ENCODE measurements at places on chromosomes 3 and 15.
A peak's percentile ranks its signal among the peaks of the same experiment; 100 is the strongest.

GRCh38 chr3:39376959-39377634 lies 6.1 kb upstream of the SLC25A38 start:
- DNase-seq: no peak
- peak overlapping the region; percentile 43 for H3K27ac ChIP-seq
- no peaks in the 10 kb centered on the region for H3K36me3 ChIP-seq
- H3K27me3 ChIP-seq: peaks cover 3% of the 10 kb centered on the region
- H3K4me1 ChIP-seq: peaks cover 21% of the 10 kb centered on the region

- no peak overlapping the region for H3K27ac ChIP-seq
- peaks cover 23% of the 10 kb centered on the region for H3K36me3 ChIP-seq
- no peak for DNase-seq
These were observed 8.4 kb downstream of the CDAN1 start for GRCh38 chr15:42728560-42728959.

- no peak overlapping the region for H3K27ac ChIP-seq
- H3K4me1 ChIP-seq: no peaks in the 10 kb centered on the region
- peaks cover 3% of the 10 kb centered on the region for H3K36me3 ChIP-seq
- no peaks in the 10 kb centered on the region for H3K27me3 ChIP-seq
- no peak overlapping the region for H3K4me3 ChIP-seq
These were observed 72.8 kb downstream of the POLQ start for GRCh38 chr3:121473001-121473400.

DNA sequence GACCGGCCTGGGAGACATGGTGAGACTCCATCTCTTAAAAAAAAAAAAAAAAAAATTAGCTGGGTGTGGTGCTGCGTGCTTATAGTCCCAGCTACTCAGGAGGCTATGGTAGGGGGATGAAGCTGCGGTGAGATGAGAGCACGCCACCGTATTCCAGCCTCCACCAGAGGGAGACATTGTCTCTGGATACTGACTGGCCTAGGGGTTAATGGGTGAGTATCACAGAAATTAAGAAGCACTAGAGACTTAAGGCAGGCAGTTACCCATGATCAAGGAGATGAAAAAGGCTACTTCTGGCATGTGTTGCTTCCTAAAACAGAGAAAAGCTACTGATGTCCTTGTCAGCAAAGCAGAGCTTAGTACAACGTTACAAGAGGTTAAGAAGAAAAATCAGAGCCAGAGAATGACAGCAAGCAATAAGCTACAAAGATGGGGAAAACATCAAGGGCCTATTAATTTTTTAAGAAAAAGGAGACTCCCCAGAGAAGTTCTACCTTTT lies 8.6 kb downstream of the TFRC start:
- peak; percentile 45 for DNase-seq
- H3K27ac ChIP-seq: no peak overlapping the region
- no peak overlapping the region for H3K4me3 ChIP-seq
- H3K27me3 ChIP-seq: no peaks in the 10 kb centered on the region
- peaks cover 18% of the 10 kb centered on the region for H3K36me3 ChIP-seq

- no peaks in the 10 kb centered on the region for H3K4me1 ChIP-seq
- no peak overlapping the region for H3K27ac ChIP-seq
- H3K36me3 ChIP-seq: peaks cover 15% of the 10 kb centered on the region
- H3K27me3 ChIP-seq: no peaks in the 10 kb centered on the region
- DNase-seq: no peak
- H3K4me3 ChIP-seq: no peak overlapping the region
These were observed 24.8 kb downstream of the UQCC5 start for GRCh38 chr3:52561028-52561747.
